ENCODE measurements at places on chromosomes 2 and 18.

- no peak for DNase-seq
These were observed 270.2 kb downstream of the EN1 start for GRCh38 chr2:118577202-118577601.

DNA sequence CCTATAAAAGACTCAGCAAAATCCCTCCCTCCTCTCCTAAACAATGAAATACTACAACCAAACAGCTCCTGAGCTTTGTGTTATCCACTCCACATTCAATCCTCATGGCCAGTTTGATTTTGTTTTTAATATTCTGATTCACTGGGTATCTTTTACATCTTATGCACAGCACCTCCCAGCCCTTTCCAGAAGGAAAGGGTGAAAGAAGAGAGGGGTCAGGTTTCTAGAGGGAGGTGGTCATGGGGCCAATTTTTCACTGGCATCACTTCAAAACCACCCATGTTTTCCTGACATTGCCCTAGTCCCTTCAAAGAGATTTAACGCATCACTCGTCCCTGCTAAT lies 315.6 kb downstream of the LPIN1 start:
- DNase-seq, result no peak

DNA sequence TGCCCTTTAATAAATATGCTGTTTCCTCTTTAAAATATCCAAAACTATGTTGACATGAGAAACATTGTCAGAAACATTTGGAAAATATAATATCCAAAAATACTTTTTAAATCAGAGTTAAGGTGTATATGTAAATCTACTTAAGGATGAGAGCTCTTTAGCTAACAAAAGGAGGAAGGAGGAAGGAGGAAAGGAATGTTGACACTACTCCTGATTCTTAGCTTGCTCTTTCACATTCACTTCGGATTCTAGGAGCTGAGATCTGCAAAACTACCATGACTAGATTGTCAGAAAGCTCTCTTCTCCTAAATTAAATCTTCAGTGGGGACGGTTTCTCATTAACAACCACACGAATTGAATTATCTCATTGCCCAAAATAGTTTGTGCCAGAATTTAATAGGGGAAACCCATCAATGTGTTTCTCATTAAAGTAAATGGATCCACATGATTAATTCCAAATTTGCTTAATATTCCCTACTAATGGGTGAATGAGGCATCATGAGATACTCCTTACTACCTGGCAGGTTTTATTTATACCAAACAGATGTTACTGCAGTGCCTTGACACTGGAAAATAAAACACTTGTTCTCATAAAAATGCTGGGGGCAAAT lies 509.1 kb downstream of the MBD2 start:
- no peak for DNase-seq

- DNase-seq, result no peak
These were observed 108.8 kb downstream of the FMNL2 start for GRCh38 chr2:152443771-152444170.

DNA sequence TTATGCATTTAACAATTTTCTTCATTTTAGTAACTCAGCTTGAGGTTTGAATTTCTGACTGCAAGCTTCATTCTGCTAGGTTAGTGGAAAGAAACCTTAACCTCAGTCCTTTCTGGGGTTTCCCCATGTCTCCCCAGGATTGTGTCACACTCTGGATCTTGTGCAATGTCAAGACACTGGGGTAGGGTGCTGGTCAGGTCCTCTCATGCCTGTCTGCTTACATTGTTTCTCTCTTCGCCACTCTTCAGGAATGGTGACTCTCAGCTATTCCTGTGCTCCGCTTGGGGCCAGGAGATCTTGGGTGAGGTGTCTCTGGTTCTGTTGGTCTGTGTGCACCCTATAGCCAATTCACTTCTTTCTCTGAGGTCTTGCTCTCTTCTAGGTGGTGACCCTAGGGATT lies 23.9 kb downstream of the CTLA4 start:
- DNase-seq, result no peak

DNA sequence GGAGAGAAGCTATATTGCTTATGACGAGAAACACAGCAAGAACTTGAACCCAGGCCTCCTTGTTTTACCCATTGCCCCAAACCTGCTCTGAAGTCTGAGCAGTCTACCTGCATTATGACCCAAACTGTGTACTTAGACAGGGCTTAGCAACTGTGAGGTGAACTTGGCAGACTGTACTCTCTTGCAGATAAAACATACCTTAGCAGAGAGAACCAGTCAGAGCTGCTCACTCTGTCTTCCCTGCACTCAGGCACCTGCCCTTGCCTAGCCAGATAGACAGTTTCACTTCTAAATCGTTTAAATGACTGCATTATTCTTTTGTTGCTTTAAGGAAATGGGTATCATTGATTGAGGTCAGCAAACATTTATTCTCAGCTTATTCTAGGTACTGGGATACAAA lies 20.3 kb downstream of the ITPRID2 start:
- no peak for DNase-seq

GRCh38 chr2:121187351-121187981 lies 97.5 kb downstream of the TFCP2L1 start:
- DNase-seq, result no peak

DNA sequence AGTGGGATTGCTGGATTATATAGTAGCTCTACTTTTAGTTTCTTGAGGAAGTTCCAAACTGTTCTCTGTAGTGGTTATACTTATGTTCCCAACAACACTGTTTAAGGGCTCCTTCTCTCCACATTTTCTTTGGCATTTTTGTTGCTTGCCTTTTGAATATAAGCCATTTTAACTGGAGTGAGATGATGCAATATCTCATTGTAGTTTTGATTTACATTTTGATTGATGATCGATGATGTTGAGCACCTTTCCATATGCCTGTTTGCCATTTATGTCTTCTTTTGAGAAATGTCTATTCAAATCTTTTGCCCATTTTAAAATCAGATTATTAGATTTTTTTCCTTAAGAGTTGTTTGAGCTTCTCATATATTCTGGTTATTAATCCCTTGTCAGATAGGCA lies 243.3 kb downstream of the PTGR3 start:
- no peak for DNase-seq

GRCh38 chr2:25378731-25379490 lies 37.2 kb upstream of the DNMT3A start:
- no peak for DNase-seq

DNA sequence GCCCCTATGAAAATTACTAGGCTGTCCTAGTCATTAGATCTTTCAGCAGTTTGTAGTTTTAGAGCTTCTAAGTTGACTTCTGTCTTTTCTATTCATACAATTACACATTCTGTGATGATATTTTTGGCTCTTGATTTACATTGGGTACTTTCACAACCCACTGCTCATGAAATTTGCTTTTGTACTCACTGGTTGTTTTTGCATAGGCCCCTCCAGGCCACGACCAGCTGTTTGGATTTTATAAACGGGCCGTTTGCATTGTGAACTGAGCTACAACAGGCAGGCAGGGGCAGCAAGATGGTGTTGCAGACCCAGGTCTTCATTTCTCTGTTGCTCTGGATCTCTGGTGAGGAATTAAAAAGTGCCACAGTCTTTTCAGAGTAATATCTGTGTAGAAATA lies 193.8 kb downstream of the RPIA start:
- DNase-seq, result no peak

- DNase-seq, result peak; percentile 33
These were observed 80.6 kb downstream of the ADCYAP1 start for GRCh38 chr18:985212-985661.

DNA sequence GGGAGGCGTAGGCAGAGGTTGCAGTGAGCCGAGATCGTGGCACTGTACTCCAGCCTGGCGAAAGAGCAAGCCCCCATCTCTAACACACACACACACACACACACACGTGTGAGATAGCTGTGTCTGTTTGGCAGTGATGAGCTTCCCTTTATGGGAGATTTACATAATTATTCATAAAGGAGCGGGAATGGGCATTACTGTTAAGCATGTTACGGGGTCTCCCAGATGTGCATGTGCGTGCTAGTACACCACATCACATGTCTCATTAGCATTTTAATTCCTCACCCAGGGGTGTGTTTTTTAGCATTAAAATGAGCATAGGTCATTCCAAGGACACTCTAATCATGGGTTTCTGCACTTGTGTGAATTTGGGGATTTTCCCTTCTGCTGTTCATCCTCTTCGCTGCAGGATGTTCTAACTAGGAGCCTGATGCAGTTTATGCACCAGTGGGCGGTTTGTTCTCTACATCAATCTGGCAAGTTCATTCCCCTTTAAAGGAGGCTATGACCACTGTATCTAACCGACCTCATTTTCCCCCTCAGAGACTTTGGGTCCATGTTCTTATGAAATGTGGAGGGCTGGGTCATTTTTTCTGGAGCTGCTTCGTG lies 1.0 kb upstream of the FAM178B start:
- DNase-seq, result no peak

DNA sequence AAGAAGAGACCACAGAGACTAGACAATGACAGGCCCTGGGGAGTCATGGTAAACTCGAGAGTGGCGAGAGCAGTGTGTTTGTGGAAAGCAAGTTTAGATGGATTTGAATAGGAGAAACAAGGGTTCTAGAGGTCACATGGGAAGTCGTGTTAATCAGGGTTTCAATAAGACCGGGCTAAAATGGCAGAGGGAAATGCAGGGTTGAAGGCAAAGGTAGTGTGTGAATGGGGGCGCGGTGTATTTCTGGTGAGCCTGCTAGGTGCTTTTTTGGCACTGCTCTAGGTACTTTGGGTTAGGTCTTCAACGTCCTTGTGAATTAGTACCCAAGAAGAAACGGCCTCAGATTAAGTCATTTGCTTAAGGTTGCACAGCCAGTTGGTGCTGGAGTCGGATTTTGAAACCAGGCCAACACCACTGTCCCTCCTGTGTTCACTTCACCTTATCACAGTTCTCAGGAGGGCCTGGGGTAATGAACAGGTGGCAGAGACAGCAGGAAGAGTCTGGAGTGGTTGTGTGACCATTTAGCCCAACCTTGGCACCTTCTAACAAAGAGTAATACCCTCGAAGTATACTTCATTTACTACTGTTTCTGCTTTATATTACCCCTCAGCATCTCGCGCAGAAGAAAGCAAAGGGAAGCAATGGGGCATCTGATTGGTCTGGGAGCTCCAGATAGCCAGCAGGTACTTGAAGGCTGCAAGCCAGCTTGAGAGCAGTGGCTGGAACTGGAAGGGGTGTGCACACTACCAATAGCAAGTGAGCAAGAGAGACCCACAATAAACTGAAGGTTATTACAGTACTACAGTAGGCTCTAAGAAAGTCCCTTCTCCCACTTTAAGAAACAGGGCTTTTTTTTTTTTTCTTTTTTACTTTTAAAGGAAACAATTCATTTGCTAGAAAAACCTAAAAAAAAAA lies 33.4 kb upstream of the GAREM2 start:
- DNase-seq, result peak; percentile 17

DNA sequence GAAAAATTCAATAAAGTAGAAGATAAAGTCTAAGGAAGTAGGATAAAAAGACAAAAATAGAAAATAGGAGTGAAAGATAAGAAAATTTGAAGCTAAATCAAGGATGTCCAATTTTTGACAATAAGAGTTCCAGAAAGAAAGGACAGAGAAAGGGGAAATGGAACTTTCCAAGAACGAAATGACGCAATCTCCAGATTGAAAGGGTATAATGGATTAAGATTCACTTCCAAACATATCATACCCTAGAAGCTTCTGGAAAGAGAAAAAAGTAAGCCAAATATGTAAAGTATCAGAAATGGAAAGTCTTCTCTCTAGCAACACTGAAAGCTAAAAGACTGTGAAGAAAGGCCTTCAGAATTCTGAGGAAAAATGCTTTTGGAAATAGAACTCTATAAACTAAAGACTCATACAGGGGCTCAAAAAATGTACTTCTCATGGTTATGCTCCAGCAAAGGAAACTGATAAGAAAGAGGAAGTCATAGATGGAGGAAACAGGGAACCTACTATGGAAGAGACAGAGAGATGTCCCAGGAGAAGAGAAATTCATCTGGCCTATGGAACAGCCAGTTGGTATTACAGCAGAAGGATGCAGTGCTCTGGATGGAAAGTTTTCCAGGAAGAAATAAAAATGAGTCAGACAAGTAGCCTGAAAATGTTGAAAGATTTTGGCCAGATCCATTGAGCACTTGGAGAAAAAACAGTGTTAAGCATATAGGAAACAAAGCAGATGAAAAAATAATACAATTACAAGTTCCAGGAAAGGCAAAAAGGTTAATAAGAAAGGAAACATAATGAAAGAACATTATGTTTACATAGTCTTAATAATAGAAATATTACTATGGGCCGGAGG lies 20.1 kb downstream of the CASP8 start:
- no peak for DNase-seq

DNA sequence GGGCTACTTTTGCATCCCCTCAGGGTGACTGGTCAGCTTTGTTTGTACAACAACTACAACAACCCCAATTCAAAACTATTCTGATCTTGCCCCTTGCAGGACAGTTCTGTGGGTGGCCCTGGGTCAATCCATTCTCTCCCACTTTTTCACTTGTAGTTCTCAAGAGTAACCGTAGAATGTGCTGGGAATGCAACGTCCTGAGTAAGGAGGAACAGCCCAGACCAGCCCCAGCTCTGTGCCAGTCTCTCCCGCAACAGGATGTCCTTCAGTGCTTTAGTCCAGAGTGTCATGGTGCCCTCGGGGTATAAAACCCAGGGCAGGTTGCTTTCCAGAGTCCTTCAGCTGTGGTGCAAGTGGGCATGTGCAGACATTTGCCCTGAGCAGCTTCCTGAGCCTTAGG lies 22.1 kb upstream of the TEX51 start:
- DNase-seq, result no peak

GRCh38 chr2:155972916-155973315 lies 359.6 kb downstream of the NR4A2 start:
- no peak for DNase-seq

DNA sequence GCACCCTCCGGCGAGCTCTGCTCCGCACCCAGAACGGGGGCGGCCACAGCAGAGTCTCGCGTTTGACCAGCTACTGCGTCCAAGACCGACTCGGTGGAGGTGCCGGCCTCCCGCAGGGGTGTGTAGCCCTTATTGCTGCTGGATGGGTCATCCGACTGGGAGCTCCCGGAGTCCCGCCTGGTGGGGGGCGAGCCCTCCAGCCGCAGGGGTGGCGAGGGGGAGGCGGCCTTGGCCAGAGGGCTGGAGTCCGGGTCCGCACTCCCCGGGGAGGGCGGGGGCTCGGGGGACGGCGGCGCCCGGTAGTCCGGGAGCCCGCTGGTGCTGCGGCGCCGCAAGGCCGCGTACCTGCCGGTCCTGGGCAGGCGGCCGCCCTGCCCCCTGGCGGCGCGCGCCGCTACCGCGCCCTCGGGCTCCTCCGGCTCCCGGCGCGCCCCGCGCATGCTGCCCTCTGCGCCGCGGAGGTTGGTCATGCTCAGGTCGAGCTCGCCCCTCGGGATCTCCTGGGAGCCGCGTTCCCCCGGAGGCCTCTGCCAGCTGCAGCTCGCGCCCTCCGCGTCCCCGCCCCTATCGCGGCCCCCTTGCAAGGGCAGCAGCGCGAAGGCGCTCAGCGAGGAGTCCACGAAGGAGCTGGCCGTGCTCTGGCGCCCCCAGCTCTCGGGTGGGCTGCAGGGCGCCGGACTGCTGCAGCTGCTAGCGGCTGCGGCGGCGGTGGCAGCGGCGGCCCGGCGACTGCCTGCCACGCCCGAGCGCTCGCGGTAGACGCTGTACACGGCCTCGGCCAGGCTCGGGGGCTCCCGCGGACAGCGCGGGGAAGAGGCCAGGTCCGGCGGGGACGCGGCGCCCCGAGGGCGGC lies 4.8 kb downstream of the TMEM200C start:
- peak; percentile 83 for DNase-seq
